HT-29 (cell line): ENCODE measurements at places on chromosomes 1 and 21.

GRCh38 chr1:210764536-210764935 lies 369.4 kb downstream of the KCNH1 start:
- no peak for DNase-seq

GRCh38 chr1:225896937-225897549 lies 8.1 kb upstream of the LEFTY1 start:
- peak; percentile 89 for DNase-seq

GRCh38 chr1:29156543-29157268 lies 25.0 kb downstream of the SRSF4 start:
- no peak for DNase-seq

DNA sequence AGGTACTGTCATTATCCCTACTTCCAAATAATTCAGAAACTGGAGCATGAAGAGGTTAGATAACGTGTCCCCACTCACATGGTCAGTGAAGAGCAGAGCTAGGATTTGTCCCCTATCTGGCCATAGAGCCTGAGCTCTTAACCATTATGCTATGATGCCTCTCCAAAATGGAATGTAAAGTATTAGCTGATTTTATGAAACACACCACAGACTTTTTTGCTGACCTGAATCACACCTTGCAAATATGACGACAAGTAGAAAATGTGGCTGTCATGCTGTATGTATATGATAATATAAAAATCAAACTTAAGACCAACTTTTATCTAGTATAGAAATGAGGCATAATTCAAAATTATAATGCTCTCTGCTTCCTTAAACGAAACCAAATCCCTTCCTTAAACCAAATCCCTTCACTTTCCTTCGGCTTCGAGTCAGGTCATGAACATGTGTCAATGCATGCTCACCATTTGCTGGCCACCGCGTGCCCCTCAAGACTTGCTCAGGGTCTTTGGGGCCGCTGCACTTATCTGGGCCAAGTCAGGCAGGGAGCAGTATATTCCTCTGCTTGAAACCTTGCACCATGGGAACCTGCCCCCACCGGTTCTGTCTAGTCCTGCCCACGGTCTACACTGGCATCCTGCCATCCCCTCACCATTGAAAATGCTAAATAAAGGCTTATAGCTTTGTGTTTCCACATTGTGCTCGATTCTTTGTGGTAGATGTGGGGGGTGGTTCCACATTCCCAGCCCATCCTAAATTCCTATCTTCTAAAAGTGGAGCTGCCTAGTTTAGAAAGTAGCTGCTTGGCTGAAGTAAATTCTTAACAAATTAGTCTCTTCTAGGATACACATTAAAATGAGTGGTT lies 1.6 kb upstream of the TMCC2 start:
- no peak for DNase-seq

DNA sequence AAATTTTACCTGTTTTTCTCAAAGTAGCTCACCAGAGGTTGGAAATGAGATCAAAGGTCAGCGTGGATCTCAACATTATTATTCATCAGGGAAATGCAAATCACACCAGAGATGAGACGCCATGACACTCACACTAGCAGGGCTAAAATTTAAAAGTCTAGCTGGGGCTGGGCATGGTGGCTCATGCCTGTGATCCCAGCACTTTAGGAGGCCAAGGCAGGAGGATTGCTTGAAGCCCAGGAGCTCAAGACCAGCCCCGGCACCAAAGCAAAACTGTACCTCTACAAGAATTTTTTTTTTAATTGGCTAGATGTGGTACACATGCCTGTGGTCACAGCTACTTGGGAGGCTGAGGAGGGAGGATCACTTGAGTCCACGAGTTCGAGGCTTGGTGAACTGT lies 41.4 kb upstream of the PCBP3 start:
- no peak for DNase-seq

DNA sequence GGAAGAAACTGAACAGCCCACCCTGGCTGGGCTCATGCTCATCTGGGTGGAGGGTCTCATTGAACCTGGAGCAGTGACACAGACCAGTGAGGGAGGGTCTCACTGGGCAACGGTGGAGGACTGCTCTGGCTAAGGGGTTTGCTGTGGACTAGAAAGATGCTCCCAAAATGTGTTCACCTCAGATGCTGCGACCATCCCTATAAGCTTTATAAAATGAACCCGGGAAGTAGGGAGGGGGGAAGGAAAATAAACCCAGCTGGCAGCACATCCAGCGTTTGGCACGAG lies 34.5 kb upstream of the LBR start:
- no peak for DNase-seq

GRCh38 chr21:17931080-17931479 lies 111.9 kb upstream of the C21orf91 start:
- DNase-seq: peak; percentile 13

GRCh38 chr1:217369996-217370551 lies 260.8 kb downstream of the GPATCH2 start:
- no peak for DNase-seq

- DNase-seq: no peak
Measured at GRCh38 chr1:1748686-1749321, 24.6 kb upstream of the CDK11A start.
